ENCODE measurements at places on chromosomes 6 and 20.

DNA sequence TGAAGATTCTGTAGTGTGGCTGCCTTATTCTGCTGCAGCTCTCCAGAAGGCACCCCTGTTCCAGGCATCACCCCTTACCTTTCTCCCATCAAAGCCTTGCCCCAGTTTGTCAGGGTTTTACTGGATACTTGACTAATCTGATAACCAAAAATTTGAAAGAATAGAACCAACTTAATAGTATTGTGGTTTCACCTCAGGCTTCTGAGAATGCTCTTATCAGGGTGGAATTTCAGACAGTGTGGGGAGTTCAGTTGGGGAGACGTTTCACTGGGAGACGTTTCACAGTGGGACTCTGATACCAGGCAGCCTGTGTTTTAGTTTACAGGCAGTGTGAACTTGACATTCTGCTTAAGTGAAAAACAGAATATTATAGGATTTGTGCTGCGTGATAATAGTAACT is 50.5 kb downstream of the SCAND1 start:
- no peak for DNase-seq

DNA sequence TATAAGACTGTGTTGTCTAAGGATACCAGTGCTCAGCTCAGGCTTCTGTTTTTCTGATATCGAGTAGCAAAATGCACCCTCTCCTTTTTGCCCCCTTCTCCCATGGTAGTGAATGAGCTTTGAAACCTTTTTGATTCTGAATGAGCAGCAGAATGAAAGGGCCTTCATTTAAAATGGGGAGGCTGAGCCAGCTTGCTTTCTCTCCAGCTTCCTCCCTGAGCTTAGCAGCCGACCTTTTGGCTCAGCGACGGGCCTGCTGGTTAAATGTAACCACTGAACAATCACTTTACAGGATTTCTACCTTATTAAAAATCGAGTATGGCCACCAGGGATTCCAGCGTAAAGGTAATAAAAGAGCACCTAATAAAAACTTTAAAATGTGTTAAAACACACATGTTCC is 133.7 kb upstream of the SPACA1 start:
- no peak for DNase-seq

GRCh38 chr20:53738039-53738944 is 144.7 kb upstream of the ZNF217 start:
- no peak for DNase-seq

DNA sequence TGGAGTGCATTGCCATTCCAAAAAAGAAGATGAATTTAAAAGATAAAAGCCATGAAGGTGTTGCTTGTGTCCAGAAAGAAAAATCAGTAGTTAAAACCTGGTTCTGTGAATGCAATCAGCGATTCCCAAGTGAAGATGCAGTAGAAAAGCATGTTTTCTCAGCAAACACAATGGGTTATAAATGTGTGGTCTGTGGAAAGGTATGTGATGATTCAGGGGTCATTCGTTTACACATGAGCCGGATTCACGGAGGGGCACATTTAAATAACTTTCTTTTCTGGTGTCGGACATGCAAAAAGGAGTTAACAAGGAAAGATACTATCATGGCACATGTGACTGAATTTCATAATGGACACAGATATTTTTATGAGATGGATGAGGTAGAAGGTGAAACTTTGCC is 24.7 kb upstream of the BAG2 start:
- no peak for DNase-seq

GRCh38 chr6:90490030-90490716 is 96.7 kb downstream of the MAP3K7 start:
- no peak for DNase-seq

GRCh38 chr20:44504402-44505307 is 17.2 kb downstream of the SERINC3 start:
- no peak for DNase-seq

DNA sequence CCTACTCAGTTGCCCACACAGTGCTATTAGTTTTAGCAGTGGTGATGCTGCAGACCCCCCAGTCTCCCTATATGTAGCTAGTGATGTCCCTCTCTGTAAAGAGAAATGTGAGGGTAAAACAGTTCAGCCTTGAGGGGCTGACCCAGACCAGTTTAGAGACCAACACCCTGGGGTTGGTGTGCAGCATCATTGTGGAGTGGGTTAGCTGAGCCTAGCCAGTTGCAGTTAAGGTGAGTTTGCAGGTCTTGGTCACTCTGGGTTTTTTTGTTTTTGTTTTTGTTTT is 401 bp upstream of the B3GALT4 start:
- no peak for DNase-seq

- no peak for DNase-seq
Measured at GRCh38 chr20:52226370-52226769, 34.8 kb upstream of the ZFP64 start.

DNA sequence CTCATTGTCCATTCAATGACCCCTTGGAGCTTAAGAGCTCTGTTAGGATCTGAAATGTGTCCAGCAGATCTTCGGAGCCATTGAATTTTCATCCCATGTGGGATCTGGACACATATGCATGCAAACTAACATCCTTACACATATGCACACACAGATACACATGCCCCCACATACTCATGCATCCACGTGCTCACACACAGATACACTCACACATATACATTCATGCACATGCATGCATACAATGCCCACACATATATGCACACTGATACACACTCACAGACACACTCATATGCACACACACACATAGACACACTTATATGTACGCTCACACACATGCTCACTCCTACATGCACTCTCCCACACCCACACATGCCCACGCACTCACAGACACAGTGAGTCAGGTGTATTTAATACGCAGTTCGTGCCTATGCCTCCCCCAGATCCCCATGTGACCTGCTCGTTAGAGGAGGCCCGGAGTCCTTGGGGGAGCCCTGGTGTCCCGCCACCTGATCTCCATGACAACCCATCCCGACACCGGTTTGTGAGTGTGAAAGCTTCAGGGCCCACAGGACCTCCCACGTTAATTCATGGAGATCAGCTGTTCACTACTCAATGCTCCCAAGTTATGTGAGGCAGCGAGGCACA is 121.9 kb upstream of the SULF2 start:
- DNase-seq = no peak

- no peak for DNase-seq
Measured at GRCh38 chr20:43983359-43983758, 68.7 kb downstream of the TOX2 start.

DNA sequence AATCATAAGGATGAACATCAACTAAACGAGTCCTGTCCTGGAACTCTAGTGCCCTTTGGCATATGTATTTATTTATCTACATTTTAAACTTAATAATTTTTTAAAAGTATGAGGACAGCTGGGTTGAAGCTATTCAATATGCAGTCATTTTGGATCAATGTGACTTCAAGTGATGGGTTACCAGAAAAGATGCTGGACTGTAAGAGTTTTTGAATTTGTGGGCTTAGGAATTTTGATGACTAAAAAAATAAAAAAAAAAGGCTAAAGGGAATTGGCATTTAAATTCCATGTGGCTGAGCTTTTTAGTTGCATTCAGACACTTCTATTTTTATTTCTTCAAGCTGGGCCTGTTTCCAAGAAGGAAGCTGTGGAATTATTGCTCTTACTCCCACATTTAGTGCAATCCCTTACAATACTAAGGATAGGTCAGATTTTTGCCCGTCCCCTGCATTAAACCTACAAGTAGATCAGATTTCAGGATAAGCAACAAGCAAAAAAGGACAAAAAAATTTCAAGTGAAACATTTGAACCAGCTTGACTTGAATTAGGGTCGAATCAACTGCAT is 704.2 kb upstream of the CITED2 start:
- no peak for DNase-seq

GRCh38 chr6:8029243-8029870 is 34.8 kb downstream of the BLOC1S5 start:
- no peak for DNase-seq

DNA sequence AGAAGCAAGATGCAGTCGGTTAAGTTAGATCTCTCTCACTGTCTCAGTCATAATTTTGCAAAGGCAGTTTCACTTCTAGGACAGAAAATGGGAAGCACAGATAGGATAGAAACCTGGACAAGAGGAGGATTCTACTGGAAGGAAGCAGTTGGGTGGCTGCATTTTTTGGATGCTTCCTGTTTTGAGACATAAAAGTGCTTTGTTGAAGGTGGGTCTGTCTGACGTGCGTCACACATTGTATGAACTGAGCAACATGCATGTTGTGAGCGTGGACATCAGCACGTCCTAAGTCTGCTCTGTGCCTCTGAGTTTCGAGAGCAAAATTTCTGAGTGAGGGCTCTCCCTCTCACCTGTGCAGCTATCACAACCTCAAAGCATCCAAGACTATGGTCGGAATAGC is 68.7 kb upstream of the SNX9 start:
- no peak for DNase-seq

- DNase-seq = no peak
Measured at GRCh38 chr6:168485818-168486217, 44.8 kb downstream of the SMOC2 start.

DNA sequence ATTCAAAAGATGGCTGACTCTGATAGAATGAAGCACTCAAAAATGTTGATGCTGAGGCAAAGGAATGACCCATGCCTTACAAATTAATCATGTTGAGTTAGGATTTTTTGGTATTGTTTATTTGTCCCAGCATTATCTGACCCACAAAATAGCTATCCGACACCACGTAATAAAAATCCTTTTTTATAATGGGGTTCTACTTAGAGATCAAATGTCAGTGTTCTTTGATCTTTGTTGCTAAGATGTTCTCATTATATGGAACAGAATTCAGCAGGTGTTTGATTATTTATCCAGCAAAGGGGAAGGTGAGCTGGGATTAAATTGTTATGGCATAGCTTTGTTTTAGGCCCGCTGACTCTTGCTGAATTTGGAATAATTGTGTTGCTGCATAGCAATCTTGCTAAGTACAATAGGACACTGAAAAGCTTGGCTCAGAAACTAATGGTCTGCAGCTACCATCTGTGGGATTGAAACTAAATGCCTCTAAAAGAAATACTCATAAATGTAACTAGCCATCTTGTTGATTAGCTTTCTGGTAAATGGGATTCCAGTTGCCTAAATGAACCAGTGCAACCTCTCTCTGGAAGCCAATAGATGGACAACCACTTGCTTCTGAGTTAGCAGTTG is 180.2 kb upstream of the HDAC2 start:
- no peak for DNase-seq

GRCh38 chr6:89611666-89612065 is 26.9 kb downstream of the LYRM2 start:
- DNase-seq = no peak

GRCh38 chr20:23770384-23770783 is 19.6 kb upstream of the CST1 start:
- no peak for DNase-seq

DNA sequence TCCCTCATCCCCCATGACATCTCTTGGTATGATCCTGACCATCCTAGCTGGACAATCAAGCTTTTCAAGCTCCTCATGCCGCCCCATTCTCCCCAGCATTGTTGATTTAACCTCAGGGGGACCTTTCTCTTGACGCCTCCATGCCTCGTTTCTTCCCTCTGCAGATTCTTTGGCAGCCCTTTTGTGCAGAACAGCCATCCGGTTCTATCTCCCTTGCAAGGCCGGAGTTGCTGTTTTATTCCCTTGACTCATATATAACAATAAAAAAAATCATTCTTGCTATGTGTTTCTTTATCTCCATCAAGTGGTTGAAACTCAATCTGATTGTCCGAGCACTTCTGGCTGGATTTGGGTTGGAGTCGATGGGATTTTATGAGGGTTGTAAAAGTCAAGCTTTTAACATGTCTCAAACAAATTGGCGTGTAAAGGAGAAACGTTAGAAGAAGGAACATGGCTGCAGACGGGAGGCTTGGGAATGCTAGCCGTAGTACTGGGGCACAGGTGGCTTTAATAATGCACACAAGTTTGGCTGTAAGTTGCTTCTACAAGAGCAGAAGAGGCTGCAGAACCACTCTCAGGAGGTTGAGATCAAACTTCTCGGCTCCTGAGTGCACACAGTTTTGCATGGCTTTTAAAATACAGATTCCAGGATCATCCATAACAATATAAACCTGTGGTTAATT is 3.9 kb upstream of the SULF2 start:
- DNase-seq = no peak

DNA sequence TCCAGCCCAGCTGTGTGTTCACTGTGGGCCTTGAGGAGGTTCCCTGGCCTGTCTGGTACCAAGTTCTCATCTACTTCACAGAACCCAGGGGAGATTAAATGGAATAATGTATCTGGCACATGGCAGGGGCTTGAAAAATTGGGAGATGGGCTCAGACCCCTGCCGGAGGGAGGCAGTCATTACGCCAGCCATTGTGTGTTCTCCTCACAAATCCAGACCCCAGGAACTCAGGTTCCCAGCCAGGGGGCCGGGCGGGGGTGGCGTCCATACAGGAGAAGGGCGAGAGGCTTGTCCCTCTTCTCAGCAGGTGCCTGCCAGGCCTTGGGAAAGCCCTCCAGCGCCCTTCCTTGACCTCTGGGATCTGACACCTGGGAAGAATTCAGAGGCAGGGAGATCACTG is 8.1 kb downstream of the NOL4L start:
- DNase-seq = no peak

GRCh38 chr20:64115171-64115911 is 8.0 kb upstream of the NPBWR2 start:
- DNase-seq = no peak

GRCh38 chr6:149052350-149053106 is 265.0 kb upstream of the TAB2 start:
- no peak for DNase-seq

DNA sequence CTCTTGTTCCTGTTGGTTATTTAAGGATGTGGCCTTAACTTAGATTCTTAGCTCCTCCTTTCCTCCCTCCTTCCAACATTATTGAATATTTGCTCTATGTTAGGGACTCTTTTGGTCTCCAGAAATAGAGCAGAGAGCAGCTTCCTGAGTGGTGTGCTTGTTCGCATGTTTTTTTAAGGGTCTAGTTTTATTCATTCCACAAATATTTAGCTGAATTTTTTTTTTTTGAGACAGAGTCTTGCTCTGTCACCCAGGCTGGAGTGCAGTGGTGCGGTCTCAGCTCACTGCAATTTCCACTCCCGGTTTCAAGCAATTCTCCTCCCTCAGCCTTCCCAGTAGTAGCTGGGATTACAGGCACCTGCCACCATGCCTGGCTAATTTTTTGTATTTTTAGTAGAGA is 169.2 kb downstream of the ZFAND3 start:
- no peak for DNase-seq

DNA sequence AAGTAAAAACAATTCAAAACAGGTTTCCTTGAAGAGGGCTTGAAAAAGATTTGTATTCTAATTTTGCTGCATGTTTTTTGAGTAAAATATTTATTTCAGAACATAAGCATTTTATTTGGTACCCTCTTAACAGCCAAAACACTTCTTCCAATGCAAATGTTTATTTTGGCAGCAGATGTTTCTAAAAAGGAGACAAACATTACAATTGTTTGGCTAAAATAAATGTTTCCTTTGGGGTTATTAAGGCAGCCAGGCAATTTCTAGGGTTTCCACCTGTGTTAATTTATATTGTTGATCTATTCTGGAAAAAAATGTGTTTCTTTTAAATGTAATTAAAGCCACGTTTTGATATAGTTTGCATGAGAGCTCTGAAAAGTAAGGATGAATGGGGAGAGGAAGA is 56.6 kb downstream of the ARID1B start:
- no peak for DNase-seq

GRCh38 chr6:11389977-11390376 is 147.6 kb upstream of the TMEM170B start:
- no peak for DNase-seq

- DNase-seq = no peak
Measured at GRCh38 chr6:143844006-143844405, 868 bp downstream of the LTV1 start.
